Stomach (tissue), 19 donors: ENCODE measurements at places on chromosomes 1 and 21. TPM values are rescaled to one million over a fixed set of nuclear protein-coding genes. Genes with fewer than 3 reads are reported as not detected.
A peak's percentile ranks its signal among the peaks of the same experiment; 100 is the strongest.

GRCh38 chr1:107804741-107805140, 160.2 kb downstream of the VAV3 start:
- DNase-seq, result no peak

The FAM43B gene
- total RNA-seq, result not detected

DNA sequence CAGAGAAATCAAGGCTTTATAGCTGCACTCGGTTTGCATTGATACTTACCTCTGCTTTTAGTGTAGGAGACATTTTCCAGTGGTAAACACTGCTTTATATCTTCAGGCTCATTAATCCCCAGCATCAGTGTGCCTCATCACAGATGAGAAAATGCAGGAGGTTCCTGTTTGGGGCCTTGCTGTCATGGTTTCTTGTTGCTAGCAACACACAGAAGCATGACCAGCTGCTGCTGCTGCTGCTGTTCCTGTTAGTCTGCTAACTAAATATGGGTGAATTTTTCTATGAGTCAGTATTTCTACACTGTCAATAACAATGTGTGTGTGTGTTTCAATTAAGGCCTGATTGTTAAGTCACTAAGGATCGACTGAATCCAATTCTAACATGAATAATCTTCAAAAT, 85.8 kb upstream of the RGS1 start:
- DNase-seq, result peak; percentile 94

The DNAJC6 gene
- under 0.01 TPM for total RNA-seq

The FAAH gene
- total RNA-seq, result 419 TPM

- DNase-seq, result no peak
Measured at GRCh38 chr1:19835578-19835977, 20.5 kb upstream of the RNF186 start.

The ST6GALNAC5 gene
- total RNA-seq, result 2.5 TPM

The TNFRSF8 gene
- not detected for total RNA-seq

The RAB42 gene
- not detected for total RNA-seq

DNA sequence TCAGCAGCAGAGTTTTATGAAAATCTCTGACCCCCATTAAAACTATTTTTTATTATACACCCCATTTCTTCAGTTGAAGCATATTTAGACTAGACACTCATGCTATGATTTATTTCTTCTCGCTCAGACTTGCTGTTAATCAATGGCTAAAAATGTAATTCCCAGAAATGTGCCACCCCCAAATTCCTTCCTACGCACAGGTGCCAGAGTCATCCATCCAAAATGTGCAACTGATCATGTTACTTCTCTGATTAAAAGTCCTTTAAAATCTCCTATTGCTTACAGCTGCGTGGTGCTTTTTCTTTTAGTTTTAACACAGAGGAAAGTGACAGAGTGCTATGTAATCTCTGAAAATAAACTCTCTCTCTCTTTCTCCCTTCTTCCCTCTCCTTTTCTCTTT, 954.4 kb downstream of the NCAM2 start:
- no peak for DNase-seq

DNA sequence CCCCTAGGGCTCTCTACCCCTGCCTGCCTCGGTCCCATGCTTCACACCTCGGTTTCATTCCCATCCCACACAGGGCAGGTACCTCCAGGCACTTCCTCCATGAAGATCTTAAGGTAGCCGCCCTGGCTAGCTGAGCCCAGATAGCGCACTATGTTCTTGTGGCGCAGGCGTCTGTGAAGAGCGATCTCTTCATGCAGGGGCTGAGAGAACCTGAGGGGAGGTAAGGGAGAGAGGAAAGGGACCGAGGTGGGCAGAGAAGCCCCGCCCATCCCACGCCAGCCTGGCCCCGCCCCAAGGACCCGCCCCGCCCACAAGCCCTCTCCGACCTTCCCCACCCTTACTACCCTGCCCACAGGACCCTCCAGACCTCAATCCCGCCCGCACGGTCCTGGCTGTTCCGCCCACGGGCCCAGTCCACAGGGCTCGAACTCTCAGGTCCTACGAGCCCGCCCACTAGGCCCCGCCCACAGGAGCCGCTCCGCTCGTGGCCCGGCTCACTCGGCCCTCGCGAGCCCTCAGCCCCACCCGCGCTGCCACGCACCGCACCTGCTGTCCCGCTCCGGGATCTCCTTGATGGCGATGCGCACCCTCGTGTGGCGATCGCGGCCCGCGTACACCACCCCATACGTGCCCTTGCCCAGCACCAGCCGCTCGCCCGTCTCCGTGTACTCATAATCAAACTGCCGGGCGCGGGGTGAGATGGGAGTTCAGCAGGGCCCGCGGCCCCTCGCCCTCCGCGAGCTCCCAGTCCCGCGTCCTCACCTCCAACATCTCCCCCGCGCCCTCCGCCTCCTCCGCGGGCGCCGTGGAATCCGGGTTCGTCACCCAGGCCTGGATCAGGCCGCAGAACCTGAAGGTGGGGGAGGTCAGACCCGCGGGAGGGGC, 6.4 kb downstream of the MAP3K6 start:
- peak; percentile 69 for DNase-seq

The RORC gene
- 16.2 TPM for total RNA-seq

GRCh38 chr1:54460861-54461387, 54.7 kb upstream of the SSBP3 start:
- DNase-seq, result no peak

GRCh38 chr21:42847726-42848125, 31.6 kb downstream of the WDR4 start:
- DNase-seq, result no peak

The OVAAL gene
- not detected for total RNA-seq

The TCHH gene
- total RNA-seq, result not detected

DNA sequence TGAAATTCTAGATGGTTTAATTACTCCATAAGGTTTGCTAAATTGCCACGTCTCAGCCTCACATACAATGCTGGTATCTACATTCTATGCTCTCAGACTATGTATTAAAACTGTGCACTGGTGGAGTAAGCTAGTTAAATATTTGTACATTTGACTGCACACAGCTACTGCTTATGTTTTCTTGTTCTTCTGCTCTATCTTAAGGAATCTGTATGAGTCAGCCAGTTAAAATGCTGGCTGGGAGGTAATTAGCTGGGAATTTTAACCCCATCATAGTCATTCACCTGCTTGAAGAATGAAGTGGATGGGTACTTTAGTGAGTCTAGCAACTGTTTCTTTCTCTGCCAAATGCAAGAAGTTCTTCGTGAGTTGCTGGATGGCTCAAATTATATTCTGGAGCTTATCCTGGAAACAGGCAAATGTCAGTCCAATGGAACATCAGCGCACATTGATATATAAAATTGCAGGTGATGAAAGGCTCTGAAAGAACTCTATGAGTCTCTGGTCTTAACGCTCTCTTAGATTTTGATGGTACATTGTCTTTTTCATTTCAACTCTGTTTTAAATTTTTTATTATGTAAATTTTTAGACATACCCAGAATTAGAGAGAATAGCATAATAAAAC, 83.4 kb downstream of the BACH1 start:
- peak; percentile 30 for DNase-seq
